Sciatic nerve (tissue), 2 donors: ENCODE measurements at places on chromosomes 1 and 21. TPM values are rescaled to one million over a fixed set of nuclear protein-coding genes. Genes with fewer than 3 reads are reported as not detected.

GRCh38 chr1:245488346-245489129, 333.8 kb downstream of the KIF26B start:
- no peak for DNase-seq

DNA sequence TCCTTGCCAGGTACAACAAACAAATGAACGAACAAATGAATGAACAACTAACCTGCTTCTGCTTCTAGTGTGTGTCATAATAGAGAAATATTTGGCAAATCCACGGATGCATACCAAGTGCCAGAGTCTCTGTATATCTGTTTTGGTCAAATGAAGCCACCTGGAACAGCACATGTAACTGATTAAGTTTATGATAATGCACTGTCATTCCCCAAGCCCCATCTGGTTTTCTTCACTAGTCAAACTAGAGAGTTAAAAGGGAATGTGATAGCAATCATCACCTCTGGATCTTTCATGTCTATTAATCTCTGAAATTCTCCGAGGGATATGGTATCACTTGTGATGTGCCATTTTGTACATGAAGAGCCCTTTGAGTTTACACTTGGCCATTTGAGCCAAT, 21.0 kb upstream of the SCAF4 start:
- DNase-seq: no peak

DNA sequence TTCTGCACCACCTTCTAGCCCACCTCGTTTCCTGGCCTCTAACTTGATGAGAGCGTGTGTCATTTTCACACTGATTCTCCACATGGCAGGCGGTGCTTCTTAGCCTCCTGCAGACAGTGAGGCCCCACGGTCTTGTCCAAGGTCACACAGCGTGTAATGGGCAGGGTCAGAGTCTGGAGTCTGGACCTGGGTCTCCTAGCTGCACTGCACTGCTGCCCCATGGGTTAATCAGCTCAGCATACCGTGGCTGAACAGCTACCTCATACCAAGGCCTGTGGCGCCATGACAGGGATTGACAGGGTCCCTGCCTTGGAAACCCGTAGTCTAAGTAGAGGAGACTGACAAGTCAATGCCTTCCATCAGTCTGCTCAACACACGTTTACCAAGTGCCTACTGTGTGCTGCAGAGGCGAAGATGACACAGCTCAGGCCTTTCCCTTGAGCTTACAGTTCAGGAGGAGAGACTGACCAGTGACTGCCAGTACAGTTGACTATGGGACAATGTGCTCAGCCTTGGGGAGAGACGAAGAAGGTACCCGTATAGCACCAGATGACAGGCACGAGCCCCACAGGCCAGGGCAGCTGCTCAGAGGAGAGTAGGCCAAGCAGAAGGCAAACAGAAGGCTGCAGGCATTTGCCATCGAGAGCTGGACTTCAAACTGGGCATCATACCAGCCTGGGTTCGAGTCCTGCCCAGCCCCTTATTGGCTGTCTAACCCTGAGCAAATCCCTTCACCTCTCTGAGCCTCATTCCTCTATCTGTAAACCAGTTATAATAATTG, 5.5 kb downstream of the PCSK9 start:
- DNase-seq: no peak

DNA sequence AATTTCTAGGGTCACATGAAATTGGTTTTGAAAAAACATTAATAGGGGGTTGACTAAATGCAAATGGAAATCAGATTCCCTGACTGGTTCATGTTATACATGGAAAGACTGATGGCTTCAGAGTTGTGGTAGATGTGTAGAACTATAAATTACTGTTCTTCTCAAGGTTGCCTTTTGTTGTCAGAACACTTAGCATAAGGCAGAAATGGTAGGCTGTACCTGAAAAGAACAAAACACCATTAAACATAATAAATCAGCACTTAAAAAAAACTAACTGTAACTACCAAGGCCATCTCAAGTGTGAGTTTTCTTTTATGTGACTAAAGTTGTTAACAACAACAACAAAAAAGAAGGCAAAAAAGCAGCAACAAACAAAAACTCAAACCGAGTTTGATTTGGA, 111.8 kb downstream of the RPS6KC1 start:
- DNase-seq: no peak

DNA sequence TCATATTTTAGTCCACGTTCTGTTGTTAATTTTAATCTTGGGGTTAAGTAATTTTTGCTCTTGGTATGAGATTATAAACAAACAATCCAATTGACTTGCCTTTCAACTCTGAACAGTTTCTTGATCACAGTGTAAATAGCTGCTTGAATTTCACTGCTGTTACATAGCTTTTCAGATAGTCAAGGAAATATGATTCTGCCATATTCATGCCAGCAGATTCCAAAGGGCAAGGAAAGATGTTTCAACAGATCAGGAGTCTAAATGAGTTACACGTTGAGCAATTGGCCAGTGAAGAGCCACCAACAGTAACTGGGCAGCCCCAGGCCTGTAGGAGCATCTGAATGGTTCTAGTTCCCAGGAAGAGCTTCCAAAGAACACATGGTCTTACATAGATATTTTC, 93.6 kb downstream of the LEPR start:
- DNase-seq: no peak

The PRR9 gene
- total RNA-seq: not detected

- DNase-seq: no peak
These were observed at the start of gene TP73 for GRCh38 chr1:3651930-3652547. Gene TP73 (plus strand): TSS chr1:3652516. CDS start chr1:3682366, 29,850 bp downstream.
